Activated naive CD8-positive, alpha-beta T cell treated with anti-CD3 and anti-CD28 coated beads, Interleukin-2, amount 50 U/mL, for 24 hours (primary cell): ENCODE measurements at places on chromosomes 11 and 22.

- peaks cover 20% of the 10 kb centered on the region for H3K4me1 ChIP-seq
- H3K27ac ChIP-seq = no peak overlapping the region
- H3K4me3 ChIP-seq = no peak overlapping the region
- no peaks in the 10 kb centered on the region for H3K36me3 ChIP-seq
- no peak for DNase-seq
- H3K27me3 ChIP-seq = peaks cover 70% of the 10 kb centered on the region
Measured at GRCh38 chr22:37423283-37423682, 4.0 kb downstream of the ELFN2 start.

DNA sequence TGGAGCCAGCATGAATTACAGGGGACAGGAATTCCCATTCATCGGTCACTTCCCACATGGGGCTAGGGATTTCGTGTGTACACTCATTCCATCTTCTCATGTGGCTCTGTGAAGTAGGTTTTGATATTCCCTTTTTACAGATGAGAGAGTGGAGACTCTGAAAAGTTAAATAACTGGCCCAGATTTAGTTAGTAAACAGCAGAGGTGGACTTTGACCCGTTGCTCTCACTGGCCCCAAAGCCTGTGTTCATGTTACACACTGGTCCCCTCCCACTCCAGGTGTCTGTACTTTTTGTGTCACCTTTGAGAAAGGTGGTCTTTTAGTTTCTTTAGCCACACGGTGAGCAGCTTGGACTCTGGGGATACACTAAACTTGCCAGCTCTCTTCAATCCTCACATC lies 108.5 kb downstream of the MICAL2 start:
- H3K4me1 ChIP-seq = peaks cover 68% of the 10 kb centered on the region
- peaks cover 68% of the 10 kb centered on the region for H3K36me3 ChIP-seq
- H3K27me3 ChIP-seq = no peaks in the 10 kb centered on the region
- H3K27ac ChIP-seq = no peak overlapping the region
- DNase-seq = no peak

DNA sequence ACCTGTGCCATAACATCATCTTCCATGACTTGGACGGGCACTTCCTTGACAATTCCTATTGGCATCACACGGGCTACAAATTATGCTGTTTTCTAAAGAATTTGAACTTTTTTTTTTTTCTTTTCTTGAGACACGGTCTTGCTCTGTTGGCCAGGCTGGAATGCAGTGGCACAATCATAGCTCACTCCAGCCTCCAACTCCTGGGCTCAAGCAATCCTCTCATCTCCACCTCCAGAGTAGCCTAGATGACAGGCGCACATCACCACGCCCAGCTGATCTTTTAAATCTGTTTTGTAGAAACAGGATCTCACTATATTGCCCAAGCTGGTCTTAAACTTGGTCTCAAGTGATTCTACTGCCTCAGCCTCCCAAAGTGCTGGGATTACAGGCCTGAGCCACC lies 3.3 kb upstream of the CRYBB3 start:
- DNase-seq = no peak
- H3K36me3 ChIP-seq = no peaks in the 10 kb centered on the region
- no peaks in the 10 kb centered on the region for H3K27me3 ChIP-seq
- H3K27ac ChIP-seq = no peak overlapping the region
- H3K4me3 ChIP-seq = no peak overlapping the region

- H3K27me3 ChIP-seq = no peaks in the 10 kb centered on the region
- DNase-seq = no peak
- no peak overlapping the region for H3K27ac ChIP-seq
- no peak overlapping the region for H3K4me3 ChIP-seq
- H3K36me3 ChIP-seq = peaks cover 32% of the 10 kb centered on the region
- peaks cover 21% of the 10 kb centered on the region for H3K4me1 ChIP-seq
Measured at GRCh38 chr11:110445437-110445836, 15.7 kb downstream of the FDX1 start.

DNA sequence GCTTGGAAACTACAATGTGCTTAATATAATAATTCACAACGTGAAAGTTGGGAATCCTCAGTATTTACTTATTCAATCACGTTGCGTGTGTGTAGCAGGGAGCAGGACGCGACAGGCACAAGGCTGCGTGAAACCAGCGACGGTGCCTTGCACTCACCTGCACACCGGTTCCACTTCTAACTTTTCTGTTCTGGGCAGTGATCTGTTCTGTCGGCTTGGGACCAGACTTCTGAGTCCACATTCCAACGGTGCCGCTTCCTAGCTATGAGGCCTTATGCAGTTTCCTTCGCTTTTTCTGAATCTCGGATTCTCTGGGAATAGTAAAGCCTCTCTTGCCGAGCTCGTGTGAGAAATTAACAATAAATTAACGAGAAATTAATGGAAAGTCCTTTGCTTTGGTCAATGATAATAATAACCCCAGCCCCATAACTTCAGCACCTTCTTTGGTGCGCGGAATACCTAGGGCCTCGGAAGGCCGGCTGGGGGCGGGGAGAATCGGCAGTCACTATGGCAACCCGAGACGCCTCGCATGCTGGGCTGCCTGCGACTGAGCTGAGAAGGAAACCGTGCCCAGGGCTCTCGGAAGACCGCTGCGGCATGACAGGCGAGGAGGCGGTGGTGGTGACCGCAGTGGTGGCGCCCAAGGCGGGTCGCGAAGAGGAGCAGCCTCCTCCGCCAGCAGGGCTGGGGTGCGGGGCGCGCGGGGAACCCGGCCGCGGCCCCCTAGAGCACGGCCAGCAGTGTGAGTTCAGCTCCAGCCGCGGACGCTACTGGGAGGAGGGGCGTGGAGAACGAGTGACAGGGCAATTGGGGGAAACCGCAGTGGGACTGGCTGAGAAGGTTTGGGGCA lies at the start of gene C11orf97:
Gene C11orf97, plus strand, starts transcription at position 530 of the 850 bp plus-strand sequence. Its CDS starts 68 bp downstream, at position 598.
- peaks cover 27% of the 10 kb centered on the region for H3K27me3 ChIP-seq
- DNase-seq = peak; percentile 60

GRCh38 chr11:46522682-46523281 lies 71.0 kb downstream of the AMBRA1 start:
- DNase-seq = no peak
- no peak overlapping the region for H3K4me3 ChIP-seq
- peaks cover 10% of the 10 kb centered on the region for H3K36me3 ChIP-seq

- no peaks in the 10 kb centered on the region for H3K4me1 ChIP-seq
- no peaks in the 10 kb centered on the region for H3K36me3 ChIP-seq
- H3K27ac ChIP-seq = no peak overlapping the region
- H3K4me3 ChIP-seq = no peak overlapping the region
- DNase-seq = no peak
Measured at GRCh38 chr11:79062814-79063762, 377.7 kb downstream of the TENM4 start.

GRCh38 chr11:24384240-24384639 lies 112.6 kb upstream of the LUZP2 start:
- H3K36me3 ChIP-seq = no peaks in the 10 kb centered on the region
- H3K27ac ChIP-seq = no peak overlapping the region
- no peak overlapping the region for H3K4me3 ChIP-seq
- no peaks in the 10 kb centered on the region for H3K27me3 ChIP-seq
- no peak for DNase-seq
- no peaks in the 10 kb centered on the region for H3K4me1 ChIP-seq

- H3K27ac ChIP-seq = no peak overlapping the region
- H3K27me3 ChIP-seq = no peaks in the 10 kb centered on the region
- no peak overlapping the region for H3K4me3 ChIP-seq
- no peaks in the 10 kb centered on the region for H3K4me1 ChIP-seq
- DNase-seq = no peak
- H3K36me3 ChIP-seq = peaks cover 10% of the 10 kb centered on the region
Measured at GRCh38 chr11:77747381-77747969, 73.0 kb downstream of the RSF1 start.

DNA sequence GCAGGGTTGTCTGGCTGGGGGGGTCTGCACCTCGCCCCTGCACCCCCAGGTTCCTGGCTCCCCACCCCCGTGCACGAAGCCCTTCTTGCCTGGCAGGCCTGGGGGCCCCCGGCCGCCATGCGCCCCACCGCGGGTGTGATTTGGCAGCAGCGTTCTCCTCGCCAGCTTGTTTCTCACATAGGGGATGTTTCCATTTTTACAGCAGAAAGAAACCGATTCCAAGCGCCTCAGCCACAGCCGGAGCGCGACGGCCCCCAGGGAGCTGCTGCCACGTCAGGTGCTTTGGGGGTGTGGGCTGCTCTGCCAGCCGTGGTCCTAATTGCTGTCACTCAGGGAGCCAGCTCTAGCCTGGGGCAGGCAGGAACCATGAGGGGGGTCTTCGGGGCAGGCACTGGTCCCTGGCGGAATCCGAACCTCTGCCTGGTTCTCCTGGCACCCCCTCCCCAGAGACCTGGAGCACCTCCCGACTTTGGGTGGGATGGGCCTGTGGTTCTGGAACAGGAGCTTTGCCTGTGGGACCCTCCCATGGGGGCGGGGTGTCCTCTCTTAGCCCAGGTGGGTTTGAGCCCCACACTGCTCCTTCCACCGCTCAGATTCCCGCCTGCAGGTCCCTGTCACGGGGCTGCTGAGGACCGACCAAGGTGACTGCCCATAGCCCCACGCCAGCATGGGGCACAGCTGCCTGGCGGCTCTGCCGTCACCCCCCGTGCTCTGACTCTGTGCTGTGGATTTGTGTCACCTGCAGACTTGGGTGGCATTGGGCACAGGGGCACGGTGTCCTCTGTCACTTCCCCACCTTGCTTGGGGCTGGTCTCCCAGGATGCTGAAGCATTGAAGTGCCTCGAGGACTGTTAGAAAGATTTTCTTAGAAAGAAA lies 54.0 kb downstream of the RTN4R start:
- H3K27ac ChIP-seq = no peak overlapping the region
- no peaks in the 10 kb centered on the region for H3K4me1 ChIP-seq
- H3K4me3 ChIP-seq = no peak overlapping the region
- DNase-seq = no peak
- H3K27me3 ChIP-seq = no peaks in the 10 kb centered on the region

- H3K36me3 ChIP-seq = no peaks in the 10 kb centered on the region
- H3K27me3 ChIP-seq = no peaks in the 10 kb centered on the region
- no peak for DNase-seq
- no peak overlapping the region for H3K27ac ChIP-seq
- no peak overlapping the region for H3K4me3 ChIP-seq
Measured at GRCh38 chr11:130180896-130181294, 21.3 kb downstream of the ST14 start.

- H3K36me3 ChIP-seq = no peaks in the 10 kb centered on the region
- H3K27ac ChIP-seq = no peak overlapping the region
- no peak for DNase-seq
- H3K27me3 ChIP-seq = no peaks in the 10 kb centered on the region
Measured at GRCh38 chr11:106468086-106468485, 390.6 kb downstream of the AASDHPPT start.

GRCh38 chr22:49540913-49541692 lies 286.6 kb downstream of the BRD1 start:
- H3K36me3 ChIP-seq = no peaks in the 10 kb centered on the region
- H3K4me3 ChIP-seq = no peak overlapping the region
- no peaks in the 10 kb centered on the region for H3K4me1 ChIP-seq
- H3K27me3 ChIP-seq = no peaks in the 10 kb centered on the region
